M059J (cell line): ENCODE measurements at places on chromosomes 2 and 18.

- no peak for DNase-seq
Measured at GRCh38 chr2:226904592-226904991, 68.7 kb downstream of the RHBDD1 start.

DNA sequence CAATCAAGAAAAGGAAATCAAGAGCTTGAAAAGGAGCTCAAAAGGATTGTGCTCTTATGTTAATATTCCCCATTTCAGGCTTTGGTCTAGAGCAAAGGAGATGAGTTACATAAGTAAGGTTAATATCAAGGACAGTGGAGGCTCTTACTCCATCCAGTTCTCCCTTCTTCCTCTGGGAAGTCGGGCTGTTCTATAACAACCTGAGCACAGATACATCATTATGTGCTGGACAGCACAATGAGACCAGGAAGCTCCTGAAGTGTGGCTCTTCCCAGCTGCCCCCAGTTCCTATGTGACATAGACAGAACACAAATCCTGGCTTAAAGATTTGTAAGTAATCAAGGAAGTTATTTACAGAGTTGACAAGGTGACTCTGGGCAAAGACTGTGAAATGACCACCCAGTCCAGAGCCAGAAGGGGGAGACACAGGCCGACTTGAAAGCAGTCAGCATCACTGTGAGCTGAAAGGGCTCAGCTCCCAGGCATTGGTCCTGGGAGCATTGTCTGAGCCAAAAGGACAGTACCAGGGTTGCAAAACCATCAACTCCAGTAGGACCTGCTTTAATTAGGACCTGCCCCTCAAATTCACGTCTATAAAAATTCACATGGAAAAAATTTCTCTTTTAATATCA is 917.6 kb upstream of the ACVR2A start:
- peak; percentile 21 for DNase-seq

DNA sequence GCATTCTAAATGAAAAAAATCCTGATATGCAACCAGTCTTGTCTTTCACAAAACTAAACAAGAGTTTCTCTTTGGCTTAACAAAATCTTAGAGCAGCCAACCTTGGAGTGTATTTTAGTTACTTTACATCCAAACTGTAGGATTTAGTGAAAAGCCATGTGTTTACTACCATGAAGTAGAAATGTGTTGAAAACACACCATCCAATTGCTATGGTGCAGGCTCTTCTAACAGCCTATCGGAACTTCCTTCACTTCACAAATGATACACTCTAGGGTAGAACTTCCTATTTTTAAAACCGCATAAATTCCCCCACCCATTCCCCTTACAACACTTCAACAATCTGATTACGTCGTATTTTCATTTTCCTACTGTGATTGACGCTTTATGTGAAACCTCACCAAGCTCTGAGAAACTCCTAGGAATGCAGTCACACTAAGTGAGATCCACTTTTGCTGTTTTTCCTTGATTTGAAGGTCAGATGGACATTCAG is 74.4 kb upstream of the MAP4K4 start:
- no peak for DNase-seq

DNA sequence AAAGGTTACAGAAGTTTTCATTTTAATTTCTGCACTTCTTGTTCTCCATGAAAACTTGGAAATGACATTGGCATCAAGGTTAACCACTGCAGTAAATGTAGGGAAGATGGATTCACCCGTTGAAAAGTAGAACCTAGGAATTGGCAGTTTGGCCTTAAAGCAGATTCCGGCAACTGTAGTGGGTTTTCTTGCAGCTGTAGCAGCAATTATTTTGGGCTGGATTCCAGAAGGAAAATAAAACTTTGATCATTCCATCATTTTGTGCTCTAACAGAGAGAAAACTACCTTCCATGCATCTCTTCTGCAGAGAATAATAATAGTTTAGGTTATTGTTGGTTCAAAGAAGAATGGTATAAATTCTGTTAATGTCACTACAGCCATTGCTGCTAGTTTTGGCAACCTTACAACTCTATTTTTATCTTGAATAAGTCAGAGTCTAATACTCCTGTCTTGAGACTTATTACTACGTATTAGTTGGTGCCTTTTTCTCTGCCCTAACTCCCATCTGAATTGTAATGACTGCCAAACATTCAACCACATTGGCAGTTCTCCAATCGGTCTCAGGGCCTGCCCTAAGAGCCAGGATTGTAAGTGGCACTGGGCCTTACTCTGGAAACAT is 178.1 kb upstream of the PIEZO2 start:
- DNase-seq = peak; percentile 90

DNA sequence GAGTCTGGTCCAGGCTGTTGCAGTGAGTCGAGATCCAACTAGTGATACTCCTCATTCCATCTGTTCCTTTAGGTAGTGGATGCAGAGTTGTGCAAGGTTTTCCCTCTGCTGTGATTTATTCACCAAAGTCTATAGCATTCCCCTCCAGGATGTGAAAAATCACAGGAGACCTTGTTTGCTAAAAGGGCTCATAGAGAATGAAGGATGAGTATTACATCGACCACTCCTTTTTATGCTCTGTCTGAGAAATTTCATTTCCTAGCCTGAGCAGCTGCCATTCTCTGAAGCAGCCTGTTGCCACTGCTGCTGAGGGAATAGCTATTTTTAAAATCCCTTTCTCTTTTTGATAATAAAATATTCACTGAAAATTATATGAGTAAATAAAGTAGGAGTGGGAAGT is 134.1 kb upstream of the LRRTM1 start:
- DNase-seq = no peak

GRCh38 chr2:190804182-190804795 is 76.3 kb upstream of the GLS start:
- DNase-seq = peak; percentile 44

DNA sequence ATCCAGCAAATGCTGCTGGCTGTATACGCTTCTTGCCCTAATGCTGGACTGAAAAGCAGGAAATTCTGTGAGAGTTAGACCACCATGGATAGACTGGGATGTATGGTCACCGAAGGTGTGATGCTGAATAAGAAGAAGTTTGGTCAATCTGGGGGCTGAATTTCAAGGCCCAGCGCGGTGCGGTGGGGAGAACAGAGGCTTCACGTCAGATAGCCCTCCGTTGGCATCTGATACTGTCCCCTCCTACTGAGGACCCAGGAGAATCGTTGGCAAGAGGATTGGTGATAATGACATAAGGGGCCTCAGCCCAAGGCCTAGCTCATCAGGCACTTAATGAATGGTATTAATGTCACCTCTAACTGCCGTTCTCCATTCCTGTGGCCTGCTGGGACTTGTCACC is 97.3 kb upstream of the ST3GAL5 start:
- no peak for DNase-seq

GRCh38 chr2:218745559-218746469 is 35.2 kb downstream of the TTLL4 start:
- DNase-seq = peak; percentile 79

DNA sequence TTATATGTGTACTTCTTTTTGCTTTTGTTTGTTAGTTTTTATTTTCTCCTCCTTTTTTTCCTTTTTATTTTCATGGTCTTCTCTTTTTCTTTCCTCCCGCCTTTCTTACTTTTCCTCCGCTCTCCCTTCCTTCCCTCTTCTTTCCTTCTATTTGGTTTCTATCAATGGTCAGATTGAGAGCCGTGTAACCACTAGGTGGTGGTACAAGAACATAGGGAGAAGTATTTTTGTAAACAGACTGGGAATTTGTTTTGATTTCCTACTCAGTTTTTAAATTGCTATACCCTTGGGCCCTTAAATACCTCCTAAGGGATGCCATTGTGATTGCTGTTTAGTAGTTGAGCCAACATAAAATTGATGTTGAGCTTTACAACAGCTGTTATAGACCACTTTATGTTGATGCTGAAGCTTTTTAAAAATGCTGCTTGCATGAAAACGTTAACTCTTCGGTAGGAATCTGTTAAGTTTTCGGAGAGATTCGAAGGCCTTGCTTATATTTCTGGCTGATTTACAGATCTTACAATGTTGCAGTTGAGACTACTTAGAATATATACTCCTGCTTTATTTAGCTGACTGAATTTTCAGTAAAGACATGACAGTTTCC is 124.2 kb downstream of the UBE2E3 start:
- peak; percentile 75 for DNase-seq

GRCh38 chr18:23872701-23873550 is 141.6 kb upstream of the TTC39C start:
- no peak for DNase-seq

DNA sequence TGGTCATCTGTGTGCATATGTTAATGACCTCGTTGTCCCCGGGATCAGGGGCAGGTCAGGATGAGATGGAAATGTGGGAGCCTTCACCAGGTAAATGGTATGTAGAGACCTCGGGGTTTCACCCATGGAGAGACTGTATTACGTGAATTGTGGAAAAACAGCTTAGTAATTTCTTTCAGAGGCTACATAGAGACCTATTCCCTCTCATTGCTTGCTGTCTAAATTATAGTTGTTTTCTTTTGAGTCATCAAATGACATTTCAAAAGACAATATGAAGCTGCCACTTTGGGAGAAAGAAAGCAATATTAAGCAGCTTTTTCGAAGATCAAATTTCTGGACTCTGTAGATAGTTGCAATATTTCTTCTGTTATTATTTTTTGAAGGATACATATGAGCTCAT is 20.4 kb downstream of the ADAM23 start:
- no peak for DNase-seq

GRCh38 chr2:241617431-241618154 is 19.4 kb downstream of the THAP4 start:
- DNase-seq = no peak

- DNase-seq = peak; percentile 96
Measured at GRCh38 chr18:63969942-63970808, at the start of gene SERPINB8. SERPINB8 (plus strand) TSS chr18:63970081; CDS start chr18:63978309, 8,228 bp downstream.

- DNase-seq = peak; percentile 77
Measured at GRCh38 chr2:219522111-219523030, 8.1 kb downstream of the ASIC4 start.

DNA sequence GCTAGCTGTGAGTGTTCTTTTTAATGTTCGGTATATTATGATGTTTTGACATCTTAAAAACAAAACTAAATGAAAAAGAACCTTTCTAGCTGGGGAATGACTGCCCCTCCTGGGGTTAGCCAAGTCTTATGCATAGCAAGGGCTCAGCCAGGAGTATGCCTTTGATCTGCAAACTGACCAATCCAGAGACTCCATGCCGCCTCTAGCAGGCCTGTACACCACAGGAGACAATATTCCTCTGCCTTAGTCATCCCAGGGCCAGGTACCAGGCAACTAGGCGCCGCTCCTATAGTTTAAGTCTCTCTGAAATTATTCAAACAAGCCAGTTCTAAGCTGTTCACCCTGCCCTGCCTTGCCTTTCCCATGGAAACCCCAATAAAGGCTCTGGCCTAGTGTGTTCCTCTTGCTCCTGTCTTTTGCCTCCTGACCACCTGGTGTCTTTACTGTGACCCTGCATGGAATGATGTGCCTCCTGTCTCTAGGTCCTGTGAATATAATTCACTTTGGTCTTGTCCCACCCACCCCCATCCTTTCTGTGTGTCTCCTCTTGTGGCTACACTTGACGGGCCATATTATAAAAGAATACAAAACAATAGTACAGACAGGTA is 52.0 kb upstream of the CHN1 start:
- DNase-seq = no peak

DNA sequence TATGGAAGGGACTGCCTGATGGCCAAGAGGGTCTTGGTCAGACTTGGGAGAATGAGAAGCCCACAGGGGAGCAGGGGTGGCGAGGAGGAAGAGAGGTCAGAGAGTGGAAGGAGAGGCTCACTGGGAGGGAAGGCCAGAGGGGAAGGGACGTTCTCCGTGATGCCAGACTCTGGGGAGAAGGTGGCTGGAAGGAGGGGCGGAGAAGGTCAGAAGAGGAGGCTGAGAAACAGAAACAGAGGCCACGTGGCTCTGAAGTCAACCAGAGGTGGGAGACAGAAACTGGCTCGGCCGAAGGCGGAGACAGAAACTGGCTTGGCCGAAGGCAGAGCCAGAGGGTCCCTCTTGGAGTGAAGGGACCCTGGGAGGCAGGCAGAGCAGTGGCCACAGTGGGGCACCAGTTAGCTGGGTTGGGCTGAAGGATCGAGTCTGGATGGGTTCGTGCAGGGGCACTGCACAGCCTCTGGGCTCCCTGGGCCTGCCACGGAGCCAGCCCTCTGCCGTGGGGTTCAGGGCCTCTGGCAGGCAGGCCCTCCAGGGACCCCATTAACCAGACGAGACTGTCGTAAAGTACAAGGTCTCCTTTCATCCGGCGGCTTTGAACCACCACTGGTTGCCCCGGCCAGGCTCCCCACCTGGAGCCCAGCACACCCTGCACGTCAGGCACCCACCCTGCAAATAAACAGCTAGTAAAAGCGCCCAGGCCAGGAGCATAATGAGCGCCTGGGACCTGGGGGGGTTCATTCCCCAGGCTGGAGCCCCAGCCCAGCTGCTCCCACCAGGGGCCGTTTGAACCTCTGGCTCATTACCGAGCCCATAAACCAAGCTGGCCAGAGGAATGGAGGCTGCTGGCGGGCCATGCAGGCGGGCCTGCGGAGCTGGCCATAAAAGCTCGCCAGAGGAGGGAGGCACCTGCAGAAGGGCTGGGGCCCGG is 218.8 kb downstream of the DYSF start:
- DNase-seq = no peak

GRCh38 chr2:174445248-174445647 is 41.6 kb downstream of the GPR155 start:
- no peak for DNase-seq

DNA sequence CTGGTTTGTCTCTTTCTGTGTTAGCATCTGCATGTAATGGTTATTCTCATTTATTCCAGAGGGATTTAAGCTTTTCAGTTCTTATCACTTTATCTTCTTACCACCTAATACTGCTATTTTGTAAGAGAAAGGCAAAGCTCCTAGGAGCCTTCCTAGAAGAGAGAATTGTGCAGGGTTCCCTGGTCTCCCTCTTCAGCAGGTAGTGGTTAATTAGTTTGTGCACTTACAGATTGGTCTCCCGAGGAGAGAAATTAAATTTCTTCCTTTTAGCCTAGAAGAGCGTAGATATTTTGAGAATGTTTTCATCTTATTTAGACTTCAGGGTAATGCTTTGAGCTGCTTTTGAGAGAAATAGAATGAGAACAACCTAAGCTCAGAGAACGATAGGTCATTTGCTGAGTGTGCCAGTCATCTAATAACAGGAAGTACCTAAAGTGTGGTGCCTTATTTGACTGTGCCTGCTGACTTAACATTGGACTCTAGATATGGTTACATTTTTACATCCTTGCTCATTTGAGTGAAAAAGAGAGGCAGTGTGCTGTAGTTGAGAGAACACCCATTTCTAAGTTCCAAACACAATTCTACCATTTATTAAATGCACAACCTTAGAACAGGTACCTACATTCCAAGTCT is 651.4 kb downstream of the STK39 start:
- DNase-seq = no peak

- no peak for DNase-seq
Measured at GRCh38 chr2:74152954-74153353, 5.2 kb upstream of the BOLA3 start.

DNA sequence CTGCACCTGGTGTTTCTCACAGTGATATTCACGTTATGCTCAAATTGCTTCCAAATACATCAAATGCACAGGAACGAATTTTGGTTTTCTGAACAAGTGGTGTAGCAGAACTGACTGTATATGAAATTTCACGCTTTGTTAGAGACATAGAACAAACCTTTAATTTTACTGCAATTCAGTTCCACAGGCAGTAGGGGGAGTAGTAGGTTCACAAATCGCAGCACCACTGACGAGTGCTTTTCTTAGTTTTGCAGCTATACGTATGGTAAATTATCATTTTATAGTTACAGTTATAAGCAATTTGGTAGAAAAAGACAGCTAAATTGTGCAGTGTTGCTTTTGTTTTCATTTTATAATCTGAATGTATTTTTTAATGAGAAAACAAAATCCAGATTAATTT is 113.3 kb downstream of the KIAA1328 start:
- DNase-seq = peak; percentile 3
